ENCODE measurements at places on chromosomes 4 and X. TPM values are rescaled to one million over a fixed set of nuclear protein-coding genes. Genes with fewer than 3 reads are reported as not detected.

PGAM4 gene
- not detected for total RNA-seq

HMX1 gene
- total RNA-seq = 0.74 TPM

TET2 gene
- 29.5 TPM for total RNA-seq

IL3RA gene
- total RNA-seq = 1.7 TPM

AMER1 gene
- 9.8 TPM for total RNA-seq

MSANTD1 gene
- 3.4 TPM for total RNA-seq

NLGN4X gene
- 44.0 TPM for total RNA-seq

RHOXF2 gene
- not detected for total RNA-seq

TCEAL3 gene
- 12.8 TPM for total RNA-seq

ETFDH gene
- total RNA-seq = 19.9 TPM

LUZP4 gene
- total RNA-seq = not detected

SASH3 gene
- 0.49 TPM for total RNA-seq

PDE6B gene
- 4.7 TPM for total RNA-seq

SPANXA1 gene
- total RNA-seq = not detected

ETDA gene
- total RNA-seq = not detected

RHOXF2B gene
- not detected for total RNA-seq

FAM133A gene
- total RNA-seq = 1.2 TPM

TRIM61 gene
- 0.98 TPM for total RNA-seq

FGFBP1 gene
- not detected for total RNA-seq

SLITRK2 gene
- 6.1 TPM for total RNA-seq

PRR27 gene
- total RNA-seq = not detected

TCEAL5 gene
- total RNA-seq = 9.1 TPM

STPG2 gene
- total RNA-seq = 3.7 TPM

IL13RA2 gene
- 3.9 TPM for total RNA-seq

FMR1NB gene
- total RNA-seq = not detected

PRDM8 gene
- total RNA-seq = 26.1 TPM

UGT2B10 gene
- not detected for total RNA-seq

MAGED1 gene
- 122 TPM for total RNA-seq

CENPVL3 gene
- 1.2 TPM for total RNA-seq

CHRDL1 gene
- total RNA-seq = 38.6 TPM

TLR7 gene
- 0.98 TPM for total RNA-seq

ASMT gene
- 0.25 TPM for total RNA-seq

CENPI gene
- 5.4 TPM for total RNA-seq

NDST3 gene
- 35.4 TPM for total RNA-seq

KIAA1210 gene
- under 0.01 TPM for total RNA-seq

HMGB3 gene
- total RNA-seq = 41.6 TPM

BMP3 gene
- 4.4 TPM for total RNA-seq

AWAT2 gene
- total RNA-seq = not detected

GYG2 gene
- total RNA-seq = 6.1 TPM

HPGDS gene
- total RNA-seq = 0.98 TPM

Measured in temporal lobe (tissue), 4 donors.